ENCODE measurements at places on chromosomes 11 and 22. TPM values are rescaled to one million over a fixed set of nuclear protein-coding genes. Genes with fewer than 3 reads are reported as not detected.

DNA sequence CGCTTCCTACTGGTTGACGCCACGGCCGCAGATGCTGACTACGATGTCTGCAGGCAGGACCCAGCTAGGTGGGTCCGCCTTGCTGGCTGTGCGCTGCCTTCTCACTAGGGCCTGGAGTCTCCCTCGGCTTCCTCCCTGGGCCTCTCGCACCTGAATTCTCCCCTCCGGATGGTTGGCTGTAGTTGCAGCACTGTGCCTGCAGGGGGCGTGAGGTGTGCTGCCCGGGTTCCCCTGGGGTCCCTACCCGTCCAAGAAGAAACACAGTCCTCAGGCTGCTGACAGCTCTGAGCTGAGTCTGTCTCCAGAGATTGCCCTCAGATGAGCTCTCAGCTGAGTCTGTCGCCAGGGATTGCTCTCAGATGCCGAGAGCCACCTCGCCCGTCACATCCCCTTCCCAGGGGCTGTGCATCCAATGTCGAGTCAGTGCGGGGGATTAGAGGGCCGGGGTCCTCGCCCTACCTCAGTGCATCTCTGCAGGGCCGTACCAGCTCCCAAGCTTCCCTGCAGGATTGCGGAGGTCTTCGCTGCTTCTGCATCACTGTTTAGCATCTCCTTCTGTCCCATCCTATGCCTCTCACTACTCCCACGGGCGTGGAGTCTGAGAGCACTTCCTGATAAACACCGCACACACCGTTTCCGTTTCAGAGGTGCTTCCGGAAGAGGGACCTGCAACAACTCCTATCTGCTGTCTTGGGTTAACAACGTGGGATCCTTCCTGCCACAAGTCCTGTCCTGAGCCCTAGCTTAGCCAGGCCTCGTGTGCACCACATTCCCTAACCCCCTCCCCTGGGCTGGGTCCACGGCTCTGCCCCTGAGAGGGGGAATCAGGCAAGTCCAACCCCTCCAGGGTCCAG lies 196.9 kb downstream of the CSNK2A3 start:
- no peak for DNase-seq

The ANO5 gene
- 3.3 TPM for total RNA-seq

The KDM4F gene
- total RNA-seq = not detected

The MS4A10 gene
- total RNA-seq = not detected

The CDCA5 gene
- total RNA-seq = 2.3 TPM
